ENCODE measurements at places on chromosomes 7 and 10.

- DNase-seq = no peak
Measured at GRCh38 chr7:47500103-47500563, 81.8 kb downstream of the TNS3 start.

- DNase-seq = no peak
Measured at GRCh38 chr7:148711191-148712102, 12.7 kb downstream of the CUL1 start.

DNA sequence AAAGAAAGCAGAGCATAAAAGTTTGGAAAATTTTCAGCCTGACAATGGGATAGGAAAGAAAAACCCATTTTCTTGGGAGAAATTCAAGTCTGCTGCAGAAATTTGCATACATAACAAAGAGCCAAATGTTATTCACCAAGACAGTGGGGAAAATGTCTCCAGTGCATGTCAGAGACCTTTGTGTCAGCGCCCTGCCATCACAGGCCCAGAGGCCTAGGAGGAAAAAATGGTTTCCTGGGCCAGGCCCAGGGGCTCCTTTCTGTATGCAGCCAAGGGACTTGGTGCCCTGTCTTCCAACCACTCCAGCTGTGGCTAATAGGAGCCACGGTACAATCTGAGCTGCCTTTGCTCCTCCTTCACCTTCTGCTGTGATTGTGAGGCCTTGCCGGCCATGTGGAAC lies 189.1 kb upstream of the PITRM1 start:
- DNase-seq = no peak

GRCh38 chr7:112346381-112347060 lies 103.7 kb upstream of the IFRD1 start:
- no peak for DNase-seq

DNA sequence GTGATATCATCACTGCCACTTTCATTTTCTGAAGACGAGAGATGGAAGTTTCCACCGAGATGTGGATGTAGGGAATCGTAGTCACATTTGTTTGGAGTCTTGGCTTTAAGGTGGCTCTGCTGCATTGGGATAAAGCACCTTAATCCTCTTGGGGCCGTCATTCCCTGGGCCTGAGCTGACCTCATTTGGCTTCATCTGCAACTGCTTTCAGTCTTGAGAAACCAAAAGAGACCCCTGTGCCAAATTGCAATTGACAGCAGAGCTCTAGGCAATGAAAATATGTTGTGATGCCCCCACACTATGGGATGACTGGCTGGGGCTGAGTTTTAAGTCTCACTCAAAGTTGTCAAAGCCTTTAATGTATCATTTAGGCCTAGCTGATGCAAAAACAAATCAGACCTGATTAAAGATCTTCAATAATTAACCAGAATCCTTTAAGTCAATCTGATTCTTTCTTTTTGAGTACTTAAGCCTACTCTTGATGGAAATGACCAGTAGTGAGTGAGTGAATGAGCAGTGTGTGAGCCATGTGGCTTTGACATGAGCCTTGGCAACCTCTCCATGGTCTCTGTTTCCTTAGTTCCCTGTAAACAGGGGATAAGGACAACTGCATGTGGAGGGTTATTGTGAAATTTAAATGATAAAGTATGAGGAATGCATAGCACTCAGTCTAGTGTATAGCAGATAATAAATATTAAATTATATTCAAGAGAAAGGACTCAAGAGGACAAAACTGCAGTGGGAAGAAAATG lies 155.0 kb downstream of the BMPER start:
- DNase-seq = no peak

GRCh38 chr10:132865171-132865631 lies 77.2 kb downstream of the CFAP46 start:
- no peak for DNase-seq

DNA sequence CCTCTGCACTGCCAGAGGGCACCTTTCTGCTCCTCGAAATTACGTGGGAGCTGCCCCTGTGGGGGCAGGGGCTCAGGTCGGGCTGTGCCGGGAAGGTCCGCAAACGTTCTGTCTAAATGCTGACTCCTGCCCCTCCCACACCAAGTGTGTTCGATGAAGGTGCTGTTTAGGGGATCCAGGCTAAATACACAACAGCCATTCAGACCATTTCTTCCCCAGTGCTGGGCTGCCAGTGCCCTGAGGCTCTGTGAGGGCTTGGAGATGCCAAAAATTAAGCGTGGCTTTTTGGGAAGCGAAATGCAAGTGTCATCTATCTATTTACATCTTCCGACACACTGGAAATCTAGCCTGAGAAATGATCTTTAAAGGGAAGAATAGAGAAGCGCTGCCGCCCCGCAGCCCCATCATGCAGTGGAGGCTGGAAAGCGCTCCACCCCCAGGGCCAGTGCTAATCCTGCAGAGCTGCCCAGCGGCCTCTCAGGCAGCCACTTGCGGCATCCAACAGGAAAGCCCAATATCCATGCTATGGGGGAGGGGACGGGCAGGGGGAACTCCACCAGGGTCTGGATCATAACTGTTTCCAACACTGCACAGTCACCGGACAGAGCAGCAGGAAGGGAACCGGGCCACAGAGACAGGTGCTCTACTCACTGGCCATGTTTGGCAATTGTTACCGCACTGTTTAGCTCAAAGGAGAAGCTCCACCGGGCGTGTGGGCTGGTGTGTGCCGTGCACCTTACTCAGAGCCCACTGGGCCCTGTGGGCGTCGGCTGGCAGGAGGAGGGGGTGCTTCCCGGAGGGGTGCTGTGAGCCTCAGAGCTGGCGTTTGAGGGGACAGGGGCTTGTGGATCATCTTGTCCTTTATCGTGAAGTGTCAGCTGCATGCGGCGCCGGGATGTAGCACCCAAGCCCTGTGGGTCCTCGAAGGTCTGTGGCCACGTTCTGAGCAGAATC lies 205.5 kb downstream of the DNAJB6 start:
- no peak for DNase-seq

DNA sequence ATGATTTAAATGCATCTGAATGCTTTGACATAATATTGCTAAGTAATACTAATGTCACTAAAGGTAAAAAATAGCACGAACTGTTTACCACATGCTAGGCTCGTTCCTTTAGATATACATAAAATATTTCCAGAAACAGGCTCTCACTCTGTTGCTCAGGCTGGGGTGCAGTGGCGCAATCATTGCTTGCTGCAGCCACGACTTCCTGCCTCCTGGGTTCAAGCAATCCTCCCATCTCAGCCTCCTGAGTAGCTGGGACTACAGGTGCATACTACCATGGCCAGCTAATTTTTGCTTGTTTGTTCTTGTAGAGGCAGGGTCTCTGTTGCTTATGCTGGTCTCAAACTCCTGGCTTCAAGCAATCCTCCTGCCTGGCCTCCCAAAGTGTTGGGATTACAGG lies 183.3 kb downstream of the SGMS1 start:
- no peak for DNase-seq

DNA sequence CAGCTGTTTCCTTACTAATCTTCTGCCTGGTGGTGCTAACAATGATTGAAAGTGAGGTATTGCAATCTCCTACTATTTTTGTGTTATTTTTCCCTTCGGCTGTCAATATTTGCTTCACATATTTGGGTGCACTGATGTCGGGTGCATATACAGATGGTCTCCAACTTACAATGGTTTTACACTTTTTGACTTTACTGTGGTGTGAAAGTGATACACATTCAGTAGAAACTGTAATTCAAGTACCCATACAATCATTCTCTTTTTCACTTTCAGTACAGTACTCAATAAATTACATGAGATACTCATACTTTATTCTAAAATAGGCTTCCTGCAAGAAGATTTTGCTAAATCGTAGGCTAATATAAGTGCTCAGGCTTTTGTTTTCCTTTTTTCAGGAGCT lies 73.2 kb downstream of the RNF216 start:
- no peak for DNase-seq

DNA sequence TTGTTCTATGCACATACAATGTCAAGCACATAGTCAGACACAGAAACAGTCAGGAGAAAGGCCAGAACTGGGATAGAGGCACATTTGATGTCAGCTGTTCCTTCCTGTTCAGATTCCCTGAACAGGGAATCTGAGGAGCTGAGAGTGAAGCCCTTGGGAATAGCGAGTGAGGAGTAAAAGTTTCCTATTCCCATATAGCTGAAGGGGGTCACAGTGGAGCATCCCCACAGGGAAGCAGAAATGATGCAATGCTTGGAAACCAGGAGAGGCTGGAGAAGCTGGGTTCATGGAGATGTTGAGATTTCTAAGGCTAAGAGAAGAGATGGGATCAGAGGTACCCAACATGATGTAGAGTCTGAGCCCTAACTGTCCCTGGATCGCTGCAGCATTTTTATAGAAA lies 11.3 kb upstream of the PRXL2A start:
- DNase-seq = no peak

DNA sequence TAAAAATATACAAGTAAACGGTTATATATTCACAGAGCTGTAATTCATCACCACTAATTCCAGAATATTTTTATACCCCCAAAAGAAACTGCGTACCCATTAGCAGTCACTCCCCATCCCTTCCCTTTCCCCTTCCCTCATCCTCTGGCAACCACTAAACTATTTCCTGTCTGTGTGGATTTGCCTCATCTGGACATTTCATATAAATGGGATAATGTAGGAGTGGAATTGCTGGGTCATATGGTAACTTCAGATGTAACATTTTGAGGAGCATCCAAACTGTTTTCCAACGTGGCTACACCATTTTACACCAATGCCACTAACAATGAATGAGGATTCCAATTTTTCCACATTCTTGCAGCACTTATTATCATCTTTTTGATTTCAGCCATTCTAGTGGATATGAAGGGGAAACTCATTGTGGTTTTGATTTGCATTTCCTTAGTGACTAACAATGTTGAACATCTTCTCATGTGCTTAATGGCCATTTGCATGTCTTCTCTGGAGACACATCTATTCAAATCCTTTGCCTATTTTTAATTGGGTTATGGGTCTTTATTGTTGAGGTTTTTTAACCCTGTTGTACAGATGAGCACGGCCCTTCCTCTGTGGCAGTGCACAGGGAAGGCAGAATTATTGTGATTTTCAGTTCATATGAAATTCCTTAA lies 79.2 kb downstream of the RBM20 start:
- DNase-seq = no peak

- DNase-seq = no peak
Measured at GRCh38 chr10:129491123-129491734, 24.2 kb downstream of the MGMT start.

DNA sequence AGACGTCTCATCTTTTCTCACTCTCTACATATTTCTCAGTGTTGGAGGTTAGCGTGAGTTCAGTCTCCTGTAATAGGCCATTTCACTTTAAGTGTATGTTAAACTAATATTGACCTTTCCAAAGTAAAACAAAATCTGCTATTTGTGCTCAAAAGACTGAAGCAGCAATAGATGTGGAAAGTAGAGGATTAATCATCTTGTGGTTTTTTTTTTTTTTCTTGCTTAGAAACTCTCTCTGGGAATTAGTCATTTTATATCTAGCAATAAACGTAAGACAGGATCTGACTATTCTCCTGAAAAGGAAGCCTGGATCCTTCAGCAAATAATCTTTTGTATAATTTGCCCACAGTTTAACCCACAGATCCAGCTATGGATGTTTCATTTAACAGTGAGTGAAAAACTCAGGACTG lies 81.7 kb downstream of the NRP1 start:
- DNase-seq = no peak

- DNase-seq = no peak
Measured at GRCh38 chr7:51451751-51452476, 135.3 kb upstream of the COBL start.

- DNase-seq = no peak
Measured at GRCh38 chr7:50268223-50268622, 36.3 kb upstream of the IKZF1 start.

GRCh38 chr10:132332433-132332754 lies 401 bp downstream of the LRRC27 start:
- DNase-seq = no peak

DNA sequence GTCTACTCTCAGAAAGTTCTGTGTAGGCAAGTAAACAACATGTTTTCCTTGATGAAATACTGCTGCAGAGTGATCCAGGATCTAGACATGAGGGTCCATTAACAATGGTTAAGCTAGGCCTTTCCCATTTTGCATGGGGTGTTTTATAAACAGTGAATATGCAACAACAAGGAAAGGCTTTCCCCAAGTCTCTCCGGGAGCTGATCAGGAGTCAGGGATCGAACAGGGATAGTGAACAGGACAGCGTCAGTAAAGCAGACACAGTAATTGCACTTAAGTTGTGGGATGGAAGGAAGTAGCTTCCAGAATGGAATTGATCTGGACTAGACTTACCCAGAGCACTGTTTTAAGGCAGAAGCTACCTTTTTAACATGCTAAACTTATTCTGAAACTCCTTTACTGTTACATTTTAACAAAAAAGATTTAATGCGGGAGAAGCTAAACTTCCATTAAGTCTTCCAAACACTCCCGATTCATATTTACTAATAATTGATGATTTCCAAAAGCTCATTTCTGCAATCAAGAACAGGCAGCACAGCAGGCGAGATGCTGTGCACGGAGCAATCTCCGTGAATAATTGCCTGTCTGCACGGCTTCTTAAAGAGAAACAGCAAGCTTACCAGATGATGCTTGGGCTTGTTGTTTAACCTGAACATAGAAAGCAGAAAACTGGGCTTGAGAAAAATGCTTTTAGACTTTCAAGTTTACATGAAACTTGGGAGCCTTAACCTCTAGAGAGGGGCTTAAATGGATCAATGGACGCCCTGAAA lies 50.3 kb upstream of the DOCK1 start:
- no peak for DNase-seq

- no peak for DNase-seq
Measured at GRCh38 chr10:90042075-90042474, 340.7 kb downstream of the KIF20B start.

- DNase-seq = no peak
Measured at GRCh38 chr7:144834641-144835144, 1.2 kb downstream of the TPK1 start.

- no peak for DNase-seq
Measured at GRCh38 chr10:58641708-58642107, 129.0 kb downstream of the BICC1 start.

GRCh38 chr7:105218215-105218614 lies 170.5 kb downstream of the SRPK2 start:
- DNase-seq = no peak

DNA sequence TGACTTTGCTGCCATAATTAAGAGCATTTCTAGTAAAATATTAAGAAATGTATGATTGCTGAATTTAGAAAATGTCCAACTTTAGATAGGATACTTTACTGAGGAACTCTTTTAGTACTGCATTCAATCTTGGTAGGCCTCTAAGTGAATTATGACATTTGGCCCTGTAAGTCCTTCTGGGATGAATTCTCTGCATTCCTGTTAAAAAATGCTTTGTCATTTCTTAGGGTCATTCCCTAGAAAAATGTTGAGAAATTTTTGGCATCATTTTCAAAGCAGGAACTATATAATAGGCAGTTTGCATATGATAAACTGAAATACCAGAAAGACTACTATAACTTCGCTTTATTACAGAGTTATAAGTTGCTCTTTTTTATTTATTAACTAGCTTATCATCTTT lies 69.3 kb upstream of the PRR15 start:
- no peak for DNase-seq

- DNase-seq = no peak
Measured at GRCh38 chr7:102080019-102080433, 206.6 kb upstream of the SH2B2 start.

- no peak for DNase-seq
Measured at GRCh38 chr10:72223743-72224101, 7.6 kb upstream of the ASCC1 start.

- no peak for DNase-seq
Measured at GRCh38 chr10:1860351-1860750, 123.0 kb upstream of the ADARB2 start.

GRCh38 chr7:26853788-26854393 lies 10.5 kb downstream of the SKAP2 start:
- DNase-seq = no peak

GRCh38 chr10:132104062-132104461 lies 38.3 kb downstream of the JAKMIP3 start:
- no peak for DNase-seq

All from activated naive CD4-positive, alpha-beta T cell (primary cell).